ENCODE measurements at places on chromosomes 1 and 21.

DNA sequence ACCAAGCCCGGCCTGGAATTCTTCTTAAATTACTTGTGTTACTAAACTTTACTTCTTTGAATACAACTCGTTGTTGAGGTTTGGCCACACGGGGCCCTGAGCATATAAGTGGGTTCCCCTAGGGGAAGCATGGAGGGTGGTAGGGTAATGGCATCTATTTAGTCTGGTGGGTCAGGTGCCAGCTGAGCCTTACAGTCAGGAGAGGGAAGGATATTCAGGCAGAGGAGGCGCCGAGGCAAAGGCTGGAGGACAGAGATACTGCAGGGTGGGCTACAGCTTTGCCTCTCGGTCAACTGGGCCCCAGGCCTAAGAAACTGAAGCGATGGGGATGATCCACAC lies 424 bp upstream of the NECAP2 start:
- no peak for DNase-seq

DNA sequence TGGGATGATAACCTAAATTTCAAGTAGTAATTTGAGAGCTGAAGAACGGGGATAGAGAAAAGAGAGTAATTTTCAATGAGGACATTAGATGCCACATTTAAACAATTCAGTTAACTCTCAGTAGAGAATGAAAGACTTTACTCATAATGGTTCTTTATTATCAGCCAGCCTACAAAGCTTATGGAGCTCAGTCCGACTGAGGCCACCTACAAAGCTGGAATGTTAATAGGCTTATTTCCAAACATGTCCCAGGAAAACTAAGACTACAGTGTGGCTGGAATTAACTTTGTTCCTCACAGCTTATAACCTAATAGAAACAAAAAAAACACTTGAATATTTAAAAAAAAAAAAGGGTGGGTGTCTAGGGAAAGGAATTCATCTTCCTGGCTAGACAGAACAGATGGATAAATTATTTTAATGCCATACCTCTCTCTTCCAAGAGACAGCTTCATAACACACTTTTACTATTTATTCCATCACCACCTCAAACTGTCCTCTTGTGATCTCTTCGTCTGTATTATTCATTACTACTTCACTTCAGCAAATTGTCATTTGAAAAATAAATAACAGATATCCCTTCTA lies 9.8 kb downstream of the SLC19A2 start:
- no peak for DNase-seq

- no peak for DNase-seq
Observed at GRCh38 chr1:3590139-3590763, 21.1 kb downstream of the MEGF6 start.

DNA sequence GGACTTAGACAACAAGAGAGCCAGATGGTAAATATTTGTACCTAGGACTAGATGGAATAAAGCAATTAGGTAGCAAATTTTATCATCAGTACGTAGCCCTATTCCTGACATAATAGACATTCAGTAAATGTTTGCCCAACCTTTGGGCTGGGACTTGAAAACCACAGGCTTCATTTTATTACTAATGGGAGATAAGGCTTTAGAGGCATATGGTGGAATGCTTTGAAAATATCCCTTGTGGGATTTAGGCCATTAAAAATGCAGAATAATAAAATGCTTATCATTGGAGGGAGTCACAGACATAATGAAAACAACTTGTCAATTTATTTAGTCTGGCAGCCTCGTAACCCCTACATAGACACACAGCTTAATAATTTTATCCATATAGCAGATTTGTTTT lies 296.1 kb upstream of the SPAG17 start:
- no peak for DNase-seq

DNA sequence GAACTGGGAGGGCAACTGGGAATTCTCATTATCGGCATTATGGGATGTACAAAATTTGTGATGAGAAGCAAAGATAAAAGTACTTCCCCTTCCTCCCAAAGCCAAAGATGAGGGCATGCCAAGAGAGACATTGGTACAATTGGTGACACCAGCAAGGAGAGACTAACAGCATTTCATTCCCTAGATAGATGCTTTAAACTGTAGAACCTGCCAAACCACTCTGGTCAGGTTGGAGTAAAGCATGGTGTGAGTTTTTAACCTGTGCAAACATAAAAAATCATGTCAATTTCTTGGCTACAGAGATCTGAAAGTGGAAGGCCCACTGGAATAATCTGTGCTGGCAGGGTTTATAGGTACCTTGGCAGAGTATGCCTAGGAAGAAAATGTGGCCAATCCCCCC lies 19.4 kb downstream of the CTXND2 start:
- DNase-seq = no peak

DNA sequence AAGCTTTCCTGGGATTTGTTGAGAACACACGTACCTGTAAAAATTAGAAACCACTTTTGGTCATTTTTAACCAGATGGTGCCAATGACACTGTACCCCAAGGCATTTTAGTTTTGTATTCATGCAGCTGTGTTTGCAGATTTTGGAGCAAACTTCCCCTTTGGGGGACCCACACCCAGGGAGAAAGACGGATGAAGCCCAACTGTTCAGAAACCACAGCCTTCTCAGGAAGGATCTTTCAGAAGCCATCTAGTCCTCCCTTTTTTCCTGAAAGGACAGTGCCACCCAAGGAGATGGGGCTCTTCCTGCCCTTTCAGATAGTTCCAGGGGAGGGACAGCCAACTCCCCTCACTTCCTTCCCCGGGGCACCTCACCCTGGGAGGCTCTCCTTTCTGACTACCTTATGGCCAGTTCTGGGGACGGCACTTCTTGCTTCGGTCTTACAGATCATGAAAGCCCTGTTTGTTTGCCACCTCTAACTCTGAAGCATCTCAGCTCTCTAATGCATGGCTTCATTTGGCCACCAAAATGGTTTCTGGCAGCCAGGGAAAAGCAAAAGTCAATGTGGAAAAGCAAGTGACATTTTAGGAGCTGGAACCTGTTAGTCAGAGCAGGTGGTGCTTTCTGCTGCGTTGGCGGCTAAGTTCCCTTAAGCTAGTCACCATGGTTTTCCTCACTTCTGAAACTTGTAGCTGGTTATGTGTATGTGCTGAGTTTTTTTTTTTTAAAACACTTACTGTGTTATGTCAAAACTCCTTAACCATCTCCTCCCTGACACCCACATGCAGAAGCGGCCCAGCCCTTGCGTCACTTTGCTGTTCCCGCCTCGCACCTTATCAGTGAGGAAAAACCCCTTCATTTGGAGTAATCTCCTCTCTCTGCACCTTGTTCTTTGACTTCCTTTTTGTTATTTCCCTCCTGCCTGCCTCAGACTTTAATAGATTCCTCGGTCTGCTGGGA lies 10.1 kb downstream of the TMCC2 start:
- DNase-seq = no peak

DNA sequence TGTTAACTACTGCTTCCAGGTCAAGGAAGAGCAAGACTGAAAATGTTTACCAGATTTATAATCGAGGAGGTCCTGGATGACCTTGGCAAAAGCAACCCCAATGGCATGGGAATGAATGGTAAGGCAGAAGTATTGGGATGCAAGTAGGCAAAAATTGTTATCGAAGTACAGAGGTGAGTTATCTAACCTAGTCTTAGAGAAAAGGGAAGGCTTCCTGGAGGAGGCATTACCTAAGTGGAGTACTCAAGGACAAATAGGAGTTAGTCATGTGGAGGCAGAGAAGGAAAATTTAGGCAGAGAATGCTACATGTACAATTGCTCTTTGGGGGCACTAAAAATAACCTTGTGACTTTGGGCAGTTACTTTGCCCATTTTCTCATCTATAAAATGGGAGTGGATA lies 3.5 kb upstream of the MAGOH start:
- no peak for DNase-seq

DNA sequence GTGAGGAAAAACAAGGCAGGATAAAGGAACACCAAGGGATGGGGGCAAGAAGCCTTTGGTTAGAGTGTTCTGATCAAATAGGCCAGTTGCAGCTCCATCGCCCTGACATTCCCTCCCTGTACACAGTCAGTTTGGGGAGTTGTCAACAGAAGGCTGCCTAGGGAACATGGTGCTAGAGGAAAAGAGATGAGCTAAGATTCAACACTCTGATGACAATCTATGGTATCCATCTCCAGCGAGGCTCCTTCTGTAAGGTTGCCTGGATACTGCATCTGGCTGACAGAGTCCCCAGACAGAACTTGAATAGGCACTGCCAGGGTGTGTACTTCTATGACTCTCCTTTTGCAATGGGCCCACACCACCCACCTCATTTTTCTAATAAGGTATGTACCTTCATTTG lies 11.2 kb upstream of the SLAMF9 start:
- no peak for DNase-seq

GRCh38 chr1:29424266-29424665 lies 187.9 kb downstream of the PTPRU start:
- DNase-seq = no peak

GRCh38 chr1:155479205-155479604 lies 83.4 kb downstream of the ASH1L start:
- no peak for DNase-seq

All from activated T-cell treated with anti-CD3 and anti-CD28 coated beads, Interleukin-2, amount 50 U/mL, for 1 hour (primary cell).